ENCODE measurements at places on chromosomes 6 and 20.
A peak's percentile ranks its signal among the peaks of the same experiment; 100 is the strongest.

DNA sequence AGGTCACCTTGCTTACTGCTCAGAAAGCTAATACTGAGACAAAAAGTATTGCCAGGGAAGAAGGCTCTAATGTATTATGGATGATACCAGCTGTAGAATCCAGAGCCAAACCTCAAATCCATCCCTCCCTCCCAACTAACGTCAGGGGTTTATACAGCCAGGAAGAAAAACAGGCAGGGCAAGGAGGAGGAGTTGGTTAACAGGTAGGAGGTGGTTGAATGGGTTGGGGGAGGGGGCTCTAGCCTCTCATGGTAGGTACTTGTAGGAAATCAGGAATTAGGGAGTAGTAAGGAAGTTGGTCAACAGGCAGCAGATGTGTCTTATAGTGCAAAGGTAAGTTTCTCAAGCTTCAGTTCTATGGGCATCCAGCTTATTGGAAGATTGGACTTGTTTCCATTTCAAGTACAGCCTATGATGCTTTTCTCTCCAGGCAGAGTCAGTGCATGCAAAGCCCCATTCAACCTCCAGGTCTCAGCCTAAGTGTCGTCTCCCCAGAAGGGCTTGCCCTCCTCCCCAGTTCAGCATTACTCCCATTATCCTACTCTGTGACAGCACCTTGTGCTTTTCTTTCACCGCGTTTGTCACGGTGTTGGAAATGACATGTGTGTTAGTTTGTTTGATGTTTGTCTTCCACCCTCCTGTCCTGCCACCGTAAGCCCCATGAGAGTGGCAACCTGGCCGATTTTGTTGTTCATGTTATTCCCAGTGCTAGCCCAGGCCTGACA is 38.1 kb downstream of the PNLDC1 start:
- DNase-seq = no peak

- no peak for DNase-seq
Measured at GRCh38 chr20:53751620-53752318, 158.1 kb upstream of the ZNF217 start.

DNA sequence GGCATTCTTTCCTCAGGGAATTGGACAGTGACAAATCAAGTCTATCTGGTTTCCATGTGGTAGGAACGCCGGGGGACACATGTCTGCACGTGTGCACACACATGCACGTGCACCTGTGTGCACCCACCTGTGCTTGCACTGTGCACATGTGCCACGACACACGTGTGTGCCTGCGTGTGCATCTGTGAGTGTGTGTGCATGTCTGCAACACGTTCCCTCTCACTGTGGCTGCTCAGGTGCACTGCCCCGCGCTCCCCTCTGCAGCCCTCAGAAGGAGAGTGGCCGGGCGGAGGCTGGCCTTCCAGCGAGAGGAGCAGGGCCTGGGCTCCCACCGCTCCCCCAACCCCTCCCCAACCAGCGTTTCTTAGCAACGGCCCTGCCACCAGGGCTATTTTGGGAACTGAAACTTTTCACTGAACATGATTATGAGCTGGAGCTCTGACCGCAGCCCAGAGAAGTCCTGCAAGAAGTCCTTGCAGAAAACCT is 147.8 kb downstream of the PHACTR3 start:
- no peak for DNase-seq

GRCh38 chr20:40294175-40294574 is 394.9 kb downstream of the MAFB start:
- no peak for DNase-seq

GRCh38 chr20:62550087-62550632 is 74.4 kb upstream of the GATA5 start:
- DNase-seq = no peak

DNA sequence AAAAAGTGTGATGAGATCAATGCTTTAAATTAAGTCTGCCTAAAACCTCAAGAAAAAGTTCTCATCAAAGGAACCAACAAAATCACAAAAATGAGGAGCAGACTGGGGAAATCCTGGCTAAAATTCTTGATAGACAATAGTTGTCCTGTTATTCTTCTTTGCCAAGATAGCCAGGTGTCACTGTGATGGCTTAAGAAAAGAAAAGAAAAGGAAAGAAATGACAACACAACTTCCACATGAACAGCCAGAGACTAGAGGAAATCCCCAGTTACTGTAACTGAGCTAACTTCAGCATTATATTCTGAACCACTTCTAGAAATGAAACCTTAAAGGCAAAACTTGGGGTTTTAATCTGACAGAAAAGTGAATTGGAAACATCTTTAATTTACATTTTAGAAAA is 129.6 kb downstream of the CD24 start:
- no peak for DNase-seq

DNA sequence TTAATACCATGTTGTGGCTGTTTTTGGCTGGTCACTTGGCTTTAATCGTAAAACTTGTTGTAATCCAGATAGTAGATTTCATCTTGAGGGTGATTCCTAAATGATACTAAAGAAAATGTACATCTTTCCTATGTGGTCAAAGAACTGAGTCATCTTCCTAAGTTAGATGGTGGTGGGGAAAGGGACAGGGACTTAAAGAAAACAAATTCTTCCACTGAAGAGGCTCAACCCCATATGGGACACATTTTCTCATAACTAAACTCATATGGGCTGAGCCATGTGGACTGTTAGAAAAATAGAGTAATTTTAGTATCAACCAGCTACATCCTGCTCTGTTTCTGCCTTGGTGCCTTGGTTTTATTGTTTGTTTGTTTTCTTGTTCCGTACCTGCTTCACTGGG is 155.8 kb downstream of the TSHZ2 start:
- DNase-seq = no peak

- peak; percentile 52 for DNase-seq
Measured at GRCh38 chr20:13221673-13222318, 722 bp downstream of the ISM1 start.

- no peak for DNase-seq
Measured at GRCh38 chr6:22020299-22021003, 276.4 kb downstream of the PRL start.

DNA sequence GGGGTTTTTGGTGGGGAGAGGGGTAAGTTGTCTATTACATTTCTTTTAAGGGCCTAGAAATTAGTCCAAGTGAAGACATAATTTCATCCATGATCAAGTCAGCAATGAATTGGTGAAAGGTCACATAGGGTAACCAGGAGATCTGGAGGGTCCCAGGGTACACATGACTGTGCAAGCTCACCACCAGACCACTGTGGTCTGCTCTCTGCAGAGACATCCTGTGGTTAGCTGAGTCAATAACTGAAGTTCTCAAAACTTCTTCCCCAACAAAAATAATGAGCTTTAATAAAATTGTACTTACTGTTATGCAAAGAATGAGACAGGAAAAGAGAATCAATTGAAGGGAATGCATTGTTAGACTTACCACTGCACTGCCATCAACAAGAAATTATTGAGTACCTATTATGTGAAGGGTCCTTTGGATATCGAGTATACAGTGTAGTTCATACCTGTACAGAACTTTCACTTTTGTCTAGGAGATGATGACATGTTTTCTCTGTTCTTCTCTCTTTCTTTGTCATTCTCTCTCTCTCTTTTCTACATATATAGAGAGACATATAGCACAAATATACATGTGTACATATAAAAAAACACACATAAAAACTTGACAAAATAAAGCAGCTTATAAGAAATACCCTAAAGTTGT is 209.8 kb downstream of the GJA1 start:
- no peak for DNase-seq

DNA sequence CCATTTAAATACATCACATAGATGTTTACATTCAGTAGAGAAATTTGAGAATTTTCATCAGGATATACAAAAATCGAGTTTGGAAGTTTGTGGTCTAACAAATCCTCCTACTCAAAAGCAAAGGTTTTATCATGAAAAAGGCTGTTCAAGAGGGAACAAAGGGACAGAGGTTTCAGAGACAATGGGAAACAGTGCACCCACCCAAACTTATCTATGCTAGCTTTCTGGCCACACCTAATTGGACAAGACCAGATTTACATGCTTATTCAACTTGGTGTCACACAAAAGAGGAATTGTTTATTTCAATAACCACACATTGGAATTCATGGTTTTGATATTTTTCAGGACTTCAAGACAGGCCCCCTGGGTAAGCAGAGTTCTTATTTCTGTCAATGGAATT is 28.4 kb upstream of the RSPO3 start:
- DNase-seq = no peak

DNA sequence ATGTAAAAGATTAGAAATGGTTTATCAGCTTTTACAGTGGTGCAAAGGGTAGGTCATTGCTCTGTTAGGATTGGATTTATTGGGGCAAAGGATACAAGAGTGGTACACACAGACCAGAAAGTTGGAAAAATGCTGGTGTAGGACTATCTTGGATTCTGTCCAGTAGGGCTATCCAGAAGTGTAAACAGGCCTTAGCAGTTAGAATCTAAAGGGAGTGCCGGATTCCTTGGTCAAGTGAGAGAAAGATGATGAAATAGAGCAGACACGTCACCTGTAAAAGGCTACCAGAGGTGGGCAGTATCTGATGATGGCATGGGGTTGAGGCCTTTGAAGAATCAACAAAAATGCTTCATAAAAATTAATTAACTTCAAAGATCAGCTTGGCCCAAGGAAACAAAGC is 975.9 kb downstream of the KIF16B start:
- DNase-seq = no peak

DNA sequence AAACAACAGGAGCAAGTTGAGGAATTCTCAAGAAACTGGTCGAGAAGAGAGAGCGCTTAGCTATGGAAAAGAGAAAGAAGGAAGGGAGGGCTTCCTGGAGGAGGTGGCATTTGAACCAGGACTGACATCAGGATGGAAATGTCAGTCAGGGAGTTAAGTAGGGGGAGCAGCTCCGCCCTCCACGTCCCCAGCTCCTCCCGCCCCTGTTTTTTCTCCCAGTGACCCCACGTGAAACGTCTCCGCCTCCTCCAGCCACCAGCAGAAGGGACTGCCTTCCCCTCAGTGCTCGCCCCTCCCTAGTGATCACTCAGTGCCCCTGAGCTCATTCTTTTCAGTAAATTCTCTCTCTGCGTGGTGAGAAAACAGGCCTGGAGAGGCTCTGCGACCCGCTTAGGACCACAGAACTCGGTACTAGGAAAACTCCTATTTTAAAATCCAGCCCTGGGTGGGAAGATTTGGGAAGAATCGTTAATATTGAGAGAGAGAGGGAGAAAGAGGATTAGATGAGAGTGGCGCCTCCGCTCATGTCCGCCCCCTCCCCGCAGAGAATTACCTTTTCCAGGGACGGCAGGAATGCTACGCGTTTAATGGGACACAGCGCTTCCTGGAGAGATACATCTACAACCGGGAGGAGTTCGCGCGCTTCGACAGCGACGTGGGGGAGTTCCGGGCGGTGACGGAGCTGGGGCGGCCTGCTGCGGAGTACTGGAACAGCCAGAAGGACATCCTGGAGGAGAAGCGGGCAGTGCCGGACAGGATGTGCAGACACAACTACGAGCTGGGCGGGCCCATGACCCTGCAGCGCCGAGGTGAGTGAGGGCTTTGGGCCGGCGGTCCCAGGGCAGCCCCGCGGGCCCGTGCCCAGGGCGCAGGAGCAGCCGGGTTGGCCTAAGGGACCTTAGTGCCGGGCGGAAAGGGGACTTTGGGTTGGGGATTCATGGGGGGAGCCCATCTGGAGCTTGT is 4.6 kb downstream of the HLA-DPB1 start:
- DNase-seq = no peak

DNA sequence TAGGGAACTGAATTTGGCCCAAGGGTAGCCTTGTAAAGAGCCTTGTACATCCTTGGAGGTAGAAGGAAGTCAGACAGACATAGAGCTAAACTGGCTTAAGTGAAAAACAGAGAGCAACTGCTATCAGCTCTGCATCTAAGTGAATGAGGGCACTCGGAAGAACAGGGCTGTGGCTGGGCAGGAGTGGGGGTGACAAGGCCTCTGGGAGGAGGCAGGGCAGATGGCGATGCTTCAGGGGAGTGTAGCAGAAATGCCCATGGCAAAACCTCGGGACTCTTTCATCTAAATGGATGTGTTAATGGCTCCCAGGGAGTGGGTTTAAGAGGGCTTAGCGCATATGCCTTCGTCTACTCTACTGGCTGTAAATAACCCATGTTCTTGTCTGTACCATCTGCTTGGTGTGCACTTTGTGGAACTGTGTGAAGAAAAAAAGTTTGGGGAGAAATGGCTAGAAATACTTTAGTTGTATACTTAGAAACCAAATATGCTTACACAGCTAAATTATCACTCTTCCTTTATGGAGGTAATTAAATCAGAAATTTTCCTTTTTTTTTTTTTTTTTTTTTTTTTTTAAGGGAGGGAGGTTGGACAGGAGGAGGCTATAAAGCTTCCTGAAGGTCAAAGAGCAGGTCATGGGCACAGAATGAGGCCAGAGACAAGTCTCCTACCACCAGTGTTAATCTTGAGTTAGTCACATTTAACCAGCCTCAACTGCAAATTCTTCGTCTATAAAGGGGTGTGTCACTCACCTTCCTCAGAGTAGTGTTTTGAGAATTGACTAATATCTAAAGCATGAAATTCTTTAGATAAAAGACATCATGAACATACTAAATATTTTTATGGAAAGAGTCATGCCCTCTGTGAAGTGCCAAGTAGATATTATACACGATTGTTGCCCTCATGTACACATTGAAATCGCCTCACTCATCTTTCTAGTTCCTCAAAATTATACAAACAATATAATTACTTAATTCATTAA is 60.9 kb downstream of the FYN start:
- DNase-seq = no peak

GRCh38 chr6:167831281-167831828 is 4.6 kb downstream of the AFDN start:
- no peak for DNase-seq

DNA sequence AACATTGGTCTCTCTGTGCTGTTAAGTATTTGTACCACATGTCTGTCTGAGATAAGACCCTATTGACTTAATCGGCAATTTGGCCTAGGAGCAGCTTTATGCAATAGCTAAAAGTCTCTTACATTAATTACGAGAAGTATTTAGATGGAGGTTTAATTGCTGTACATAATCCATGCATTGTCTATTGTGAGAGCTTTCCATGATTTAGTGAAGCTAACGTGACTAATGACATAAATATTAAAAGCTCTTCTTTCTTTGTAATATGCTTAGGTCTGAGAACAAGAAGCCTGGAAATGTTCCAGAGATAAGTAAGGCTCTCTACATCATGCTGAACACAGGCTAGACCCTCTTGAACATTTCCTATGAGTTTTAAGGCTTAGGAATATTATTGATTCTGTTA is 32.7 kb upstream of the FAM83B start:
- DNase-seq = no peak
